ENCODE measurements at places on chromosomes 7 and 10.
A peak's percentile ranks its signal among the peaks of the same experiment; 100 is the strongest.

DNA sequence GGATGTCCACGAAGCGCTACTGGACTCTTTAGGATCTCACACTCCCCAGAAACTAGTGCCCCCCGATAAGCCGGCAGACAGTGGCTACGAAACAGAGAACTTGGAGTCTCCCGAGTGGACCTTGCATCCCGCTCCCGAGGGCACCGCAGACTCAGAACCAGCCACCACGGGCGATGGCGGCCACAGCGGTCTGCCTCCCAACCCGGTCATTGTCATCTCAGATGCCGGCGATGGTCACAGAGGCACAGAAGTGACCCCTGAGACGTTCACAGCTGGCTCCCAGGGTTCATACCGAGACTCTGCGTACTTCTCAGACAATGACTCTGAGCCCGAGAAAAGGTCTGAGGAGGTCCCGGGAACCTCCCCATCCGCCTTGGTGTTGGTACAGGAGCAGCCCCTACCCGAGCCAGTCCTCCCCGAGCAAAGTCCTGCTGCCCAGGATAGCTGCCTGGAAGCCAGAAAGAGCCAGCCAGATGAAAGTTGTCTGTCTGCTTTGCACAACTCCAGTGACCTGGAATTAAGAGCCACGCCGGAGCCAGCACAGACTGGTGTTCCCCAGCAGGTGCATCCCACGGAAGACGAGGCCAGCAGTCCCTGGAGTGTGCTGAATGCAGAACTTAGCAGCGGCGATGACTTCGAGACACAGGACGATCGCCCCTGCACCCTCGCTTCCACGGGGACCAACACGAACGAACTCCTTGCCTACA lies 17.6 kb upstream of the BHLHA15 start:
- DNase-seq, result no peak

DNA sequence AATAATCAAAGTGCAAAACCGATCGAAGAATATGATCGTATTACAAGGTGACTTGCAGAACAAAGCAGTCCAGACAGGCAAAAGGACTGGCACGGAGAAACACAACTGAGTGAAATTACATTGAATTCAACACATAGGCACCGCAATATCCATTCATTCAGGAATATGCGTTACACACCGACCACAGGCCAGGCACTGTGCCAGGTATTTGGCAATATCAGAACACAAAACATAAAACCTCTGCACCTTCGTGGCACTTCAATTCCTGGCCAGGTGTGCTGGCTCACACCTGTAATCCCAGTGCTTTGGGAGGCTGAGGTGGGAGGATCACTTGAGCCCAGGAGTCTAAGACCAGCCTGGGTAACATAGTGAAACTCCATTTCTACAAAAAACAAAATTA lies 187.9 kb downstream of the DIP2C start:
- no peak for DNase-seq

GRCh38 chr10:71659111-71659634 lies 60.4 kb downstream of the C10orf105 start:
- DNase-seq, result no peak

GRCh38 chr10:123704812-123705211 lies 38.7 kb downstream of the GPR26 start:
- DNase-seq, result no peak

- no peak for DNase-seq
Measured at GRCh38 chr10:61822781-61823230, 78.7 kb upstream of the ARID5B start.

DNA sequence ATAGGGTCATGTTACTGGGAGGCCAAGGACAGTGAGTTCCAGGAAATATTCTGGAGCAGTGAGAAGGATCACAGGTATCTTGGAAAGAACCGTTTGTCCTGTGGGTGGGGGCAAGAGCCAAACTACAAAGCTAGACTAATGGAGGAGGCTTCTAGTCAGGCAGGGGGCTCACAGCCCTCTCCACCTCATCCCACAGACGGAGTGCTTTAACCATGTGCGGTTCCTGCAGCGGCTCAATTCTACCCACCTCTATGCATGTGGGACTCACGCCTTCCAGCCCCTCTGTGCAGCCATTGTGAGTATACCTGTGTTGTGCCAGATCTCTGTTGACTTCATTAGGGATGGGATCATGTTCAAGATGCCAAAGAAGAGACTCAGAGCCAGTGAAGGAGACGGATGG lies 8.1 kb downstream of the SEMA4G start:
- no peak for DNase-seq

DNA sequence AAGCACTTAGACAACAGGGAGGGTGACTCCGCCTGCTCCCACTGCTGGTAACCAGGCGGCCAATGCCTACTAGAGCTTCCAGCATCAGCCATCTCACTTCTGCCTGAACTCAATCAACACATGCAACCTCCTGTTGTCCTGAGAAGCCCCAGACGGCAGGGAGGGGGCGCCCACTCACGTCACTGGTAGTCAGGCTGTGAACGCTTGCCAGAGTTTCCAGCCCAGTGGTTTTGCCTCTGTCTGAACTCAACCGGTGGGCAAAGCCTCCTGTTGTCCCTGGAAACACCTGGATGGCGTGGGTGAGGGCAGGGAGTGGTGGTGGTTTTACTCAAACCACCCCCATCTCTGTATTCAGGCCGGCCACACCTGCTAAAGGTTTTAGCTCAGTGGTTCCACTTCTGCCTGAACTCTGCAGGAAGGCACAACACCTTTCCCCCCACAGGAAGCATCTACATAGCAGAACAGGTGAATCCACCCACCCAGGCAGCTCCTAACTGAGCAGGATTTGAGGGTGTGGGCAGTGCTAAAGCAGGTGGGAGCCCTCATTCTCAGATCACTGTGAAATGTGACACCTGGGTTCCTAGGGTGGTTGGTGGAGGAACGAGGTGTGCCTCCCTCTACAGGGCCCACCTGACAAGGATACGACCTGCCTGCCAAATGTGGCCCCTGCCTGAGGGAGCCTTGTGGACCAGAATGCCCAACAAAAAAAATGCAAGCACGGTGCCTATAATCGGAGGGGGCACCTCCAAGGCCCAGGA lies 563.0 kb upstream of the SEMA3D start:
- no peak for DNase-seq

GRCh38 chr10:132575320-132576201 lies 38.0 kb downstream of the INPP5A start:
- no peak for DNase-seq

- no peak for DNase-seq
Measured at GRCh38 chr10:122998360-122998917, 10.2 kb downstream of the IKZF5 start.

DNA sequence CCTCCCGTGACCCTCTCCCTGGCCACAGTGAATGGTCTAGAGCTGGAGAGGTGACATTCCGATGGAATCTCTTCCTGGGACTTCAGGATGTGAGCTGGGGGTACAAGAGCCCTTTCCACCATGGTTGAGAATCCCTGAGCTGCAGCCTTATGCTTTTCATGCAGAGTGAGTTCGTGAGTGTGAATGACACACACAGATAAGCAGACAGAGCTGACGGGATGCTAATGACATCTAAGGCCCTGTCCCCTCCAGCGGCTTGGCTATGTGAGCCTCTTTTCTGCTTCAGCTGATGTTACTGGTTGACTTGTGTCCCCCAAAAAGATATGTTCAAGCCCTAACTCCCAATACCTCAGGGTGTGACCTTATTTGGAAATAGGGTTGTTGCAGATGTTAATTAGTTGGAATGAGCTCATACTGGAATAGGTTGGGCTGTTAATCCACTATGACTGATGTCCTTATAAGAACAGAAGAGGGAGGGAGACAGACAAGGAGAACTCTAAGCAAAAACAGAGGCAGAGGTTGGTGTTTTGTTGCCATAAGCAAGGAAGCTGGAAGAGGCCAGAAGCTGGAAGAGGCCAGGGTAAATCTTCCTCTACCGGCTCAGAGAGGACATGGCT lies 111.1 kb upstream of the AFAP1L2 start:
- no peak for DNase-seq

GRCh38 chr7:105567024-105567423 lies 14.3 kb downstream of the EFCAB10 start:
- DNase-seq, result no peak

GRCh38 chr10:93711891-93712290 lies 9.5 kb upstream of the FRA10AC1 start:
- no peak for DNase-seq

- no peak for DNase-seq
Measured at GRCh38 chr10:57791546-57791945, 476.1 kb downstream of the IPMK start.

DNA sequence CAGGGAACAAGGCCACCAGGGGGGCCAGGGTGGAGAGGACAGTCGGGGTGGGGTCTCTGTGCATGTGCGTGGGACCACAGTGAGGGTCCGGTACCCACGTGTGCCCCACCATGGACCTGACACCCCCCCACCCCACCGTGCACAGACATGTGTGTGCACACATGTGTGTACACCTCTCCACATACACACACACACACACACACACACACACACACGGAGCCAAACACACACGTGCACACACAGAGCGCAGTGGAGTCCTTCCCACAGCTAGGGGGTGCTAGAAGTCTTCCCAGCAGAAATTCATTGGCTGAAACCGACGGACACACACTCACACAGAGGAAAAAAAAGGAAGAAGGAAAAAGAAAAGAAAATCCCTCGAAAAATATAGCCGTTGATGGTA lies 42.8 kb upstream of the GNA12 start:
- DNase-seq, result peak; percentile 45

DNA sequence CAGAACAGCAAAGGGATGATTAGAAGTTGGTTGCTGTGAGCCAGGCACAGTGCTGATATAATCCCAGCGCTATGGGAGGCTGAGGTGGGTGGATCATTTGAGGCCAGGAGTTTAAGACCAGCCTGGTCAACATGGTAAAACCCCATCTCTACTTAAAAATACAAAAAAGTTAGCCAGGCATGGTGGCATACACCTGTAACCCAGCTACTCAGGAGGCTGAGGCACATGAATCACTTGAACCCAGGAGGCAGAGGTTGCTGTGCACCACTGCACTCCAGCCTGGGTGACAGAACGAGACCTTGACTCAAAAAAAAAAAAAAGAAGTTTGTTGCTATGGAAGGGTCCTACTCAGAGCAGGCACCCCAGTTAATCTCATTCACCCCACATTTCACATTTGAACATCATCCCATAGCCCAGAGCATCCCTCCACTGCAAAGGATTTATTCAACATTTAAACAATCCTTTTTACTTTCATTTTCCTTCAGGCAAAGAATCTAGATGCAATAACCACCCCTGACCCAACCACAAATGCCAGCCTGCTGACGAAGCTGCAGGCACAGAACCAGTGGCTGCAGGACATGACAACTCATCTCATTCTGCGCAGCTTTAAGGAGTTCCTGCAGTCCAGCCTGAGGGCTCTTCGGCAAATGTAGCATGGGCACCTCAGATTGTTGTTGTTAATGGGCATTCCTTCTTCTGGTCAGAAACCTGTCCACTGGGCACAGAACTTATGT lies 4.1 kb downstream of the IL6 start:
- DNase-seq, result no peak

DNA sequence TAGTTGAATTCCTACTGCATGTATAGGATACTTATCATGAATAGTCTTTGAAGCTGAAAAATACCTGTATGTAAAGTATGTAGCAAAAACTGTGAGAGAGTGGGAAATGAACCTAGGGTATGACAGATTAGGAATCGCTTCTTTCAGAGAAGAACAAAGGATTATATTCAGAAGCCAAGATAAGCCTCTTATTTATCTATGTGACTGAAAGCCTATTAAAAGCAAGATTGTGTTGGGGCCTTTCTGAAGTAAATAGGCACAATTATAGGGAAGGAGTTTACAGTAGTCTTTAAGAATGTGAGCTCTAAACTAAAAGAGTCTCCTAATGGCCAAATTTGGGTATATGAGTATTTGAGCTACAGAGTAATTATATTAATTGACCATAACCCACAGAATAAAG lies 102.1 kb downstream of the MTERF1 start:
- DNase-seq, result no peak

DNA sequence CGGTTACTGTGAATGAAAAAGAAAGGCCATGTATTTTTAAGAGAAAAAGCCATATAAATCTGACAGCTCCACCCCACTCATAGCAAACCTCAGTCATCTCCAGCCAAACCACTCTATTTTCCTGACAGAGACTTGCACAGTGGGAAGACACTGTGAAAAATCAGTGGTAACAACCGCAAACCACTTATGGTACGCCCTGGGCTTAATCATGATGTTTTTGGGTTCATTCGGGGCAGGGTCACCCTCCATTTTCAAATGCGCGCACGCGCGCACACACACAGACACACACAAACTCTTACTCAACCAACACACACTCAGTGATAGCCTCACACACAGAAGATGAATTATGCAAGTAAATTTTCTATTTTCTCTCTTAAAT lies 82.1 kb upstream of the HPS1 start:
- DNase-seq, result no peak

DNA sequence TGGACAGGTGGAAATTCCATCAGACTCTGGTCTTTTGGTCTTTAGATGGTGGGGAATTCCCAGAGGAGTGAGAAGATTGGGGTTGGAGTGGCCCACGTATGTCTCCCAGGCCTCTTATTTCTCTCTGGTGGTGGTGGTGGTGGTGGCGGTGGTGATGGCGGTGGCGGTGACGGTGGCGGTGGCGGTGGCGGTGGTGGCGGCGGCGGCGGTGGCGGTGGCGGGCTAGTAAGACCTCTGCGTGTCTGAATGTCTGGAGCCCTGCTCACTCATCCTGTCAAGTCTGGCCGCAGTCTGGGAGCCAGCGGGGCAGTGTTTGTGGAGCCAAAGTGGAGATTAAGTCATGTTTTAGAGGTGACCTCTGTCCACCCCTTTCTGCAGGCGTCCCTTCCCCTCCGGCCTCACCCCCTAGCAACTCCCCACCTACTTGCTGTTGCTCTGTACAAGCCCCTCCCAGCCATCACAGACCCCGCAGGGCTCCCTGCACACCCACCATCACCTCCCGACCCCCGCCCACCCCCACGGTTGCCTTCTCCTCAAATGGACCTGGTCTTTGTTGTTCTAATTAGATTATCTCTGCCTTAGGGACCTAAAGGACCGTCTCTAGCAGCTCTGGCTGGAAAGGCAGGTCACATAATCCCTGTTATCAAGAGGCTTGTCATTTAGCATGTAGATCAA lies 165.0 kb upstream of the TBX20 start:
- DNase-seq, result no peak

GRCh38 chr7:79548727-79549126 lies 95.3 kb upstream of the MAGI2 start:
- no peak for DNase-seq

DNA sequence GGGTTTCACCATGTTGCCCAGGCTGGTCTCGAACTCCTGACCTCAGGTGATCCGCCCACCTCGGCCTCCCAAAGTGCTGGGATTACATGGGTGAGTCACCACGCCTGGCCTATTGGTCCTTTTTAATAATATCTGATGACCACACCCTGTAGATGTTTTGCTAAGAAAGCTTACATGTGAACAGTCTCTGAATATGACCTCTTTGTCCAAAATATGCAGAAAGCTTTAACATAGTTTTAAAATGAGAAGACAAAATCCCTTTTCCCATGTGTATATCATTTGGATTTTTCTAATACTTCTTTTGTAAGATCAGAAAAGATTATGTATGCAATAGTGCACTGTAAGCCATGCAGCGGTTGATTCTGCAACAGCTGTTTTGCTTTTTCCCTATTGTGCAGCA lies 38.5 kb downstream of the MCU start:
- DNase-seq, result no peak
